ENCODE measurements at places on chromosomes 2 and 18. TPM values are rescaled to one million over a fixed set of nuclear protein-coding genes. Genes with fewer than 3 reads are reported as not detected.

- no peak for DNase-seq
These were observed 78.9 kb downstream of the ZBTB7C start for GRCh38 chr18:48330016-48330991.

DNA sequence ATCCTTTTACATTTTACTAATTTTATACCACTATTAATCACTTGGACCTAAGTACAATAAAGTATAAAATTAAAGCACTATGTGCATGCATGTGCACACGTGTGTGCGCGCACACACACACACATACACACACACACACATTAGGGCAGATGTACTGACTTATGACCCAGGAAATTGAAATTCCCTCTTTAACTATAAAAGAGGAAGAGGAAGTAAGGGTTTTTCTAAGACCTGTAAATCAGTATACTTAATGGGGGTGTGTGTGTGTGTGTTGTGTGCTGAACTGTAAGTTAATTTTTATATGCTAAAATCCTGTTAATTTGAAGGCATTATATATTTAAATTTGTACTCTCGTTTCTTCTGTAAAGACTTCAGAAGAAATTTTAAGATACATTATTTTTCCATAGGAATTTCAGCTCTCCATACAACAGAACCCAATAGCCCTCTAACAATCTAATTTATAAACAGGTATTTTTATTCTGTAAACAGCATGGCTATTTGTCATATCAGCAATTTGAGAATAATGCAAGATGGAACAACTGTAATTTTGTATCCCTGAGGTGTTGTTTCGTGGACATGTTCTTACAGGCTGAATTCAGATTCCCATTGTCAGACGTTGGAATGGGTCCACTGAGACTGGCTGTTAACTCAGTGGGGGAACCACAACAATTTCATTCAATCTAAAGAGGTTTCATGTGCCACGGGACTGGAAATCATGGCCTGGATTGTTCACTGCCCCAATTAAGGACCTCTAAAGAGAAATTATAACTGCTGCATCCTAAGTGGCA is 90.9 kb downstream of the PLA2R1 start:
- no peak for DNase-seq

GRCh38 chr18:37460604-37461003 is 105.0 kb downstream of the CELF4 start:
- no peak for DNase-seq

DNA sequence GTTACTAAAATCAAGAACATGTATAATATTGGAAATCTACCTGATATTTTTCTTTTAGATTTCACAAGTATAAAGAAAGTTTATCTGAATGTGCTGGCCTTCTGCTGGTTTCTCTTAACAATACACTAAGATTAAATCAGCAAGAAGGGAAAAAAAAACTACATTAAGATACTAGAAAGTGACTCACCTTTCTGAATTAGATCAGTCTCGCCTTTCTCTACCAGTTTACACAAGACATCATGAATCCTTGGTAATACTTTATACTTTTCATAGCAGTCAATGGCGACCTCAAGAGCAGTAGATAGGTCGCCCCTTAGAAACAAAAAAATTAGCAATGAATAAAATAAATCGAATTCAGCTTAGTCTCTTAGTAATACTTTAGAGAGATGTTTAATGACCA is 61.2 kb downstream of the LRPPRC start:
- no peak for DNase-seq

DNA sequence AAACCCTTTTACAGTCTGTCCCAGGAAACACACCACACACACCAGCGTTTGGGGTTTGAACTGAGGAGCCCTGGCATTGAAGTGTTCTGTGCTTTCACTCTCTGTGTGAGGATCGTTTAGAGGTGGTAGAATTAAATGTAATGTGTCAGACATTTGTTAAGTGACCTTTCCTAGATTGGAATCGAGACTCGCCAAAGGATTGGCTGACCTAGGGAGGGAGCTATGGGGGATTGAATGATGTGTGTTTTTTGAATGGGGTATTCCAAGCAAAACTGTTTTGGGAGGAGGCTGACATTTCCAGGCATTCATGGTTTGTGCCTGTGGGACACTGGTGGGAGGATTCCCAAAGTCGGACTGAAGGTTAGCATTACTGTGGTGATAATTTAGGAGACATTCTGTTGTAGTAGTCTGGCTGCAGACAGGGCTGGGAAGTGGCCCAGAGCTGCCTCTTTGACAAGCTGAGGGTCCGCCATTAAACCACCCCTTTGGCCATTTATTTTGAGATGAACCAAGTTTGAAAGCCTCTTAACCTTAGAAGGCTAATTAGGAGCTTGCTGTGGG is 1.7 kb downstream of the MYO1B start:
- no peak for DNase-seq

- no peak for DNase-seq
These were observed 41.5 kb upstream of the EPC2 start for GRCh38 chr2:148602885-148603561.

DNA sequence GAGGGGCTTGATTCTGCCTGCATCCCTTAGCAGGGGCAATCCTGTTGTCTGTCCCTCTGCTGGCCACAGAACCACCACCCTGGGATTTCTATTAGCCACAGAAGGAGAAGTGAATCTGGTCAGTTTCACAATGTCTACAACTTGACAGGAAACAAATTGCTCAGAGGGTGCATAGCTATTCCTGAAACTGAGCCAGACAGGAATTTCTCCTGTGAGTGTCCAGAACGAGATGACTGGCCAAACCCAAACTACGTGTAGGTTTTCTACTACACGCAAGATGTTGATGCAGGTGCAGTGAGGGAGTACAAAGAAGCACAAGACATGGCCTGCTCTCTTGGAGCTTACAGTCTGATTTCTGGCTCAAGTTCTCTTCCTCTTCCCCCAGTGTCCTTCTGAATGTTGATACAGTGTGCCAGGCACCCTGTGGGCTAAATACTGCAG is 201.9 kb downstream of the CLIP4 start:
- no peak for DNase-seq

GRCh38 chr18:76495435-76496193 is 572 bp upstream of the ZNF516 start:
- DNase-seq, result no peak

GRCh38 chr2:74603282-74604000 is 44.7 kb downstream of the M1AP start:
- DNase-seq, result no peak

- no peak for DNase-seq
These were observed 36.9 kb downstream of the KLF7 start for GRCh38 chr2:207128867-207129266.

DNA sequence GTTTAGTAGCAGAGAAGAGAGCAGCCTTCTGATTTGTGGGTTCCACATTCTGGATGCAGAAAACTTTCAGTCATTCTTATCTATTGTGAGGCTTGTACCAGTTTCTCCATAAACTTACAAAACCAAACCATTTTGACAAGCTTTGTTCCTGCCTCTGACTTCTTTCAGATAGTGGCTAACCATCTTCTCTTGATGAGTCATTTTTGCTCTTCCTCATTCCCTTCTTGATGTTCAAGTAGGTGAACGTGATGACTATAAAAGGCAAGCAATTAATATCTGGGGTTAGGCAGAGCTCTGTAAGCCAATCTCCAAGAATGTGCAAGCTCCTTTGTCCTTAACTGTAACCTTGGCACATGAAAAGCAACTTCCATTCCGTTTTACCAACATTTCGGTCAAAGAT is 2083.1 kb upstream of the PIK3C3 start:
- no peak for DNase-seq

DNA sequence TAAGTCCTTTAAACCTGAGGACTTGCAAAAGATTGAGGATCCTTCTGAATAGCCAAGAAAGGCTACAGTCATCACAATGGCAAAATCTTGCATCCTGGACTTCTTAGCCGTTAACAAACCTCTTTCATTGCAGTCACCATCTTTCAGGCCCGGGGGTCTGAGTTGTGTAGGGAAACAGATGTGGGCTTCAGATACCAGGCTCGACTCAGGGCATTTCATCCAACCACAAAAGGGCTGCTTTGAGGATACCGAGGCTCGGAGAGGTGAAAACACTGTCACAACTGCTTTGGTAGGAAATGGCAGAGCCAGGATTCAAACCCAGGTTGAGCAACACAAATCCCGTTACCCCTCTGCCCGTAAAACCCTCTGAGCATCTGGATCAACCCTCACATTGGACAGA is 147.4 kb downstream of the TFCP2L1 start:
- no peak for DNase-seq

GRCh38 chr18:31250902-31251301 is 67.1 kb upstream of the DSG1 start:
- no peak for DNase-seq

DNA sequence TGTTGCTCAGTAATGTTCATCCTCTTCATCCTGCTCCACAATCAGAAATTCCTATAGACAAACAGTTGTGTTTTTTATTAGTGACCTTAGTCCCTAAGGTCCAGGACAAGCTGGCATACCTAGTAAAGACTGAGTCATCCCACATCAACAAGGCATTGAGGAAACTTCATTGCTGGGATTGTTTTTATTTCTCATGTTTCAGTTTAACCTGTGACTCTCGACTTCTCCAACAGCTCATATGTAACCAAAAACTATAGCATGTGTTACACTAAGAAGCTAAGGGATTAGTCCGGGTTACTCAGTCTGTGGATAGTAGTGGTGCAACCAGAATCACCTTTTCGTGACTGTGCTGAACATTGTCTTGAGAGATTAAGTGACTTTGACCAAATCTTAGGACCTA is 292.1 kb downstream of the RDH14 start:
- no peak for DNase-seq

DNA sequence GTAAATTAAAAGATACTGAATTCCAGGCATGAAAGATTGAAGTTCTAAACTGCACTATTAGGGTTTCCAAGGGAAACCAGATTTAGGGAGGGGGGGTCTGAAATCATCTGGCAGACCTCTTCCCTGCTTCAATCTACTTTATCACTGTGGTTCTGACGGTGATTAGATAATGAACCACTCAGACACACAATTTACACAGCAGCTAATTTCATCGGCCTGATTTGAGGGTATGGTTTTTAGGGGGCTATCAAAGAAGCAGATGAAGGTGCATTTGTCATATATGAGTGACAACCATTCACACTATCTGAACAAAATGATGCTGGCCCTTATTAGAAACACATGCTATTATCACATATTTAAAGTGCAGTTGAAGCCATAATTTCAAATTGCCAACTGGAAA is 106.0 kb downstream of the OLA1 start:
- DNase-seq, result no peak

GRCh38 chr2:126367361-126367760 is 288.6 kb upstream of the GYPC start:
- no peak for DNase-seq

SKA1 gene
- 5.4 TPM for total RNA-seq

SLC30A3 gene
- total RNA-seq, result 0.15 TPM

RND3 gene
- total RNA-seq, result 0.58 TPM

SLC38A11 gene
- not detected for total RNA-seq

SLC4A5 gene
- 1.4 TPM for total RNA-seq

CDH7 gene
- not detected for total RNA-seq

FSHR gene
- total RNA-seq, result not detected

HRH4 gene
- not detected for total RNA-seq

FAM110C gene
- 0.24 TPM for total RNA-seq

KATNAL2 gene
- total RNA-seq, result 0.61 TPM

CNNM3 gene
- 24.4 TPM for total RNA-seq

Data from activated T-cell treated with anti-CD3 and anti-CD28 coated beads, Interleukin-2, amount 50 U/mL, for 4 hours (primary cell).